ENCODE measurements at places on chromosomes 6 and 20. TPM values are rescaled to one million over a fixed set of nuclear protein-coding genes. Genes with fewer than 3 reads are reported as not detected.
A peak's percentile ranks its signal among the peaks of the same experiment; 100 is the strongest.

BNIP5 gene
- 29.1 TPM for total RNA-seq

SCGN gene
- 25.7 TPM for total RNA-seq

GMPR gene
- total RNA-seq = 6.1 TPM

ENPP1 gene
- 86.9 TPM for total RNA-seq

SNRPB gene
- total RNA-seq = 187 TPM

LY6G6C gene
- not detected for total RNA-seq

RHAG gene
- not detected for total RNA-seq

DNA sequence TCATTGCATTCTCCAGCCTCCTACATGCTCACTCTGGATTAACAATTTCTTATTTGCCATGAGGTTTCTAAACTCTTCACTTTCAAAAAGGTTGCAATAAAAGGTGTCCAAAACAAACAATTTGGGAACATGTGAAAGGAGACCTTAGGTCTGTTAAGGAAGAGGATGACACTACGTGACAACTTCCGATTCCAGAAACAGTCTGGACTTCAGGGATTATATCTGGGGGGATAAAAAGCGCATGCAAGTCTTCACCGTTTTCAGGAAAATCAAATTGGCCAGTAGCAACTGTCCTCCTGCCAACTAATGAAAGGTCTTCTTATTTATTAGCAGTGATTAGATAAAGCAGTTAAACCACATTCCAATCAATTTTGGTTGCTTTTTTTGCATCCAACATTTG, 1.8 kb downstream of the ZDHHC14 start:
- H3K4me3 ChIP-seq = peak overlapping the region; percentile 76
- H3K4me1 ChIP-seq = peaks cover 9% of the 10 kb centered on the region

GRCh38 chr6:145808239-145808638, 6.4 kb downstream of the FBXO30 start:
- H3K27ac ChIP-seq = no peak overlapping the region
- H3K4me3 ChIP-seq = no peak overlapping the region
- H3K36me3 ChIP-seq = no peaks in the 10 kb centered on the region
- no peak for DNase-seq
- H3K27me3 ChIP-seq = no peaks in the 10 kb centered on the region

DNA sequence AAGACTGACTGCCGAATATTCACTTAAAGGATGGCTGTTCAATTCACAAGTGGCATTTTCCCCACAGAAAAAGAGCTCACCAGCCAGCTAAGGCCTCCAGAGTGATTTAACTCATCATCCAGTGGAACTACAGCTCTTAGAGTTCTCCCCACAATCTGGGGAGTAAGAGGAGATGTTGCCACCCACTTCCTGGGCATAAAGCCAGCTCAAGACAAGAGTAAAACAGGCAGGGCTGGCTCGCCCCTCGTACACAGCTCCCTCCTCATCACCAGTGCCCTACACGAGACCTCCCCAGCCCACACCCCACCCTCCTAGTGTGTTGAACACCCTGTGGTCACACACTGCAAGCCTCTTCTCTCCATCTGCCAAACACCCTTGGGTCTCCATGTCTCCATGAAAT, 47.2 kb upstream of the IPCEF1 start:
- H3K4me3 ChIP-seq = no peak overlapping the region
- no peaks in the 10 kb centered on the region for H3K27me3 ChIP-seq
- peak; percentile 35 for DNase-seq

DNA sequence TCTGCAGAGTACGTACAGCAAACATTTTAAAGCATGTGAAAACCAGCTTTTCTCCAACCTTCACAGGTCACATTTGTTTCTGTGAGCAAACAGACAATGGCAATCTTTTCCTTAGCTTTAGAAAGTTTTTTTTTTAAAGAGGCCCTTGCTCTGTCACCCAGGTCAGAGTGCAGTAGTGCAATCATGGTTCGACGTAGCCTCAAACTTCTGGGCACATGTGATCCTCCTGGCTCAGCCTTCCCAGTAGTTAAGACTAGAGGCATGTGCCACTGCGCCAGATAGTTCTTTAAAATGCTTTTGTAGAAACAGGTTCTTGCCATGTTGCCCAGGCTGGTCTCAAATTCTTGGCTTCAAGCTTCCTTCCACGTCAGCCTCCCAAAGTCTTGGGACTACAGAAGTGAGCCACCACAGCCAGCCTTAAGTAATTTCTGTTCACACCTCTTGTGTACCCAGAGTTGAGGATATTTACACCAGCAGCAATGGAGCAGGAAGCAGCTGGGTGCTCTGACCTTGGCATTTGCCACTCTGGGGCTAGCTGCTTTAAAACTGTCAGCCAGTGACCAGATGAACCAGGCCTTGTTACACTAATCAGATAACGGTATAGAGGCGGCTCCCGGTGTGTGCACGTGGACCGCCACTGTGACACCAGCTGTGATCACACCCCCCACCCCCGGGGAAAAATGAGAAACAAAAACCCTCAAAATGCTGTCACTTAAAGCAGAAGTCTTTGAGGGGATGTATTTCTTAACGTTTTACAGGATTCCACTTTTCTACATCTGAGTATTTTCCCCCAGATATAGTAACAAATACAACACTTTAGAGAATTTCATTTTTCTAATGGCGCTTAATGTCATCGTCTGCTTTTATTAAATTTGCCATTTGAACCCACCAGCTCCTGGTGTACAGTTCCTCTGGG, 71.3 kb downstream of the AKAP12 start:
- no peak for DNase-seq
- H3K27me3 ChIP-seq = no peaks in the 10 kb centered on the region
- no peaks in the 10 kb centered on the region for H3K36me3 ChIP-seq
- H3K27ac ChIP-seq = no peak overlapping the region
- H3K4me3 ChIP-seq = no peak overlapping the region

- H3K4me3 ChIP-seq = no peak overlapping the region
- no peaks in the 10 kb centered on the region for H3K27me3 ChIP-seq
- no peak for DNase-seq
- no peaks in the 10 kb centered on the region for H3K36me3 ChIP-seq
Observed at GRCh38 chr6:163122365-163122764, 292.2 kb upstream of the QKI start.

GRCh38 chr6:28254121-28254519, 2.1 kb upstream of the ZKSCAN4 start:
- peaks cover 11% of the 10 kb centered on the region for H3K4me1 ChIP-seq
- no peak overlapping the region for H3K4me3 ChIP-seq
- H3K36me3 ChIP-seq = no peaks in the 10 kb centered on the region
- no peak overlapping the region for H3K27ac ChIP-seq

GRCh38 chr6:24064832-24065231, 61.2 kb upstream of the NRSN1 start:
- no peak overlapping the region for H3K27ac ChIP-seq
- no peak overlapping the region for H3K4me3 ChIP-seq
- H3K36me3 ChIP-seq = no peaks in the 10 kb centered on the region
- DNase-seq = no peak

GRCh38 chr20:8718279-8718678, 350.6 kb upstream of the PLCB4 start:
- H3K4me1 ChIP-seq = peaks cover 4% of the 10 kb centered on the region
- H3K36me3 ChIP-seq = no peaks in the 10 kb centered on the region
- DNase-seq = no peak
- H3K4me3 ChIP-seq = no peak overlapping the region
- no peaks in the 10 kb centered on the region for H3K27me3 ChIP-seq
- no peak overlapping the region for H3K27ac ChIP-seq

DNA sequence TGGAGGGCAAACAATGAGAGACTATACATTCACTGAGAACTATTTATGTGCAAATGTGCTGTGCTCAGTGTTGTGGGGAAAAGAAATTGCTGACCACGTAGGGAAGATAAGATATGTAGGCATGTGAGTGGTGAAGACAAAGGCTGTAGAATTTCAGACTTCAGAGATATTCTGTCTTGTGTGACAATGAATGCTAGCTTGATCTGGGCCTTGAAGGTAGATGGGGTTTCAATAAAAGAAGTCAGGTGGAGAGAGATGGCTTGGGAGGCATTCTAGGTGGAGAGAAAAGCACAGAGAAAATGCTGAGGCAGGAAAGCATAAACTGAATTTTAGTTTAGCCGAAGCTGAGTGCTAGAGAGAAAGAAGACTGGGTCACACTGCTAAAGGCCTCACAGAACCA, 56.8 kb upstream of the EEF1A1 start:
- no peaks in the 10 kb centered on the region for H3K36me3 ChIP-seq
- no peak overlapping the region for H3K4me3 ChIP-seq
- H3K27me3 ChIP-seq = no peaks in the 10 kb centered on the region
- peak overlapping the region; percentile 96 for H3K27ac ChIP-seq
- no peak for DNase-seq

GRCh38 chr20:35674921-35675320, 10.2 kb upstream of the CPNE1 start:
- no peaks in the 10 kb centered on the region for H3K36me3 ChIP-seq
- no peaks in the 10 kb centered on the region for H3K4me1 ChIP-seq
- no peak for DNase-seq
- H3K4me3 ChIP-seq = no peak overlapping the region
- no peaks in the 10 kb centered on the region for H3K27me3 ChIP-seq

DNA sequence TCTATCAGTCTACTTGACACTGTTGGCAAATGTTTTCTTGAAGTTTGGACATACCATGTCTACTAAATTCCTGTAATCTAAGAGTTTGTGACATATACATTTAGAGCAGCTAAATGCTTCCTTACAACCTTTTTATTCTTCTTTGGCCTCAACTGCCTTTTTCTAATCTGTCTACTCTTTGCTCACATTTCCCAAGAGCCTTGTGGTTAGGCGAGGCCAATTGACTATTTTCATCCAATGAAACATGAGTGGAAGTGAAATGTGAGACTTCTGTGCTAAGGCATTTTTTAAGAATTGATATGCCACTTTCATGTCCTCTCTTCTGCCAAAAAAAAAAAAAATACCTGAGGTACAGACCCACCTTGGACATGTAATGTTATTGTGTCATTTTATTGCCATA, 158.2 kb upstream of the MCHR2 start:
- no peak overlapping the region for H3K4me3 ChIP-seq
- H3K36me3 ChIP-seq = no peaks in the 10 kb centered on the region
- H3K27ac ChIP-seq = no peak overlapping the region
- no peaks in the 10 kb centered on the region for H3K27me3 ChIP-seq
- no peak for DNase-seq

DNA sequence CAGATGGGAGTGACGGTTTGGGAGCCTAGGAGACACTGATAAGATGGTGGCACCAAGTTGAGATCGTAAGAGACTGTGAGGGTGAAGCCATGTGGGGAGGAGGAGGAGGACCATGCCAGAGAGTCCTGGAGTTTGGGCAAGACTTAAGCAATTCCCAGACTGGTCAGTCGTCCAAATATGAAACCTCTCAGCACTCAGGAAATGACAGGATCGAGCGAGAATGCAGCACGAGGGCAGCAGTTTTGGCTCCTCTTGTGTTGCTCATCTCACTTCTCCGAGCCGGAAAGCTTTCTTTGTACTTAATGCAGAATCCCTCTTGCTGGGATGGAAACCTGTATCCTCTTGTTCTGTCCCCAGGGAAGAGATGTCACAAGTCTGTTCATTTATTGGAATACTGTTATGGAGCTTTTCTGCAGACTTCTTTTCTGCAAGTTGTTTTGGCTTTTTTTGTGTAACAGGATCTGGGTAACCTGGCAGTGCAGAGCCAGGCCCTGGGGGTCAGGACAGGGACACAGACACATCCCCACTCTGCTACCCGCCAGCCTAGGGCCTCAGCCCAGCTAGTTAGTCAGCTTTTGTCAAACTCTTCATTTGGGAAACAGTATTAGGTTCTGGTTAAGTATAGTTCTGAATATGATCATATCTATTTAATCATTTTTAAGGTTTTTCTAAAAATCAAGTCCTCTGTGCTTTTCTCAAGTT, 34.3 kb downstream of the FNDC1 start:
- no peak overlapping the region for H3K4me3 ChIP-seq
- H3K27me3 ChIP-seq = peaks cover 5% of the 10 kb centered on the region
- no peak for DNase-seq
- no peaks in the 10 kb centered on the region for H3K4me1 ChIP-seq
- H3K36me3 ChIP-seq = no peaks in the 10 kb centered on the region
- H3K27ac ChIP-seq = no peak overlapping the region

DNA sequence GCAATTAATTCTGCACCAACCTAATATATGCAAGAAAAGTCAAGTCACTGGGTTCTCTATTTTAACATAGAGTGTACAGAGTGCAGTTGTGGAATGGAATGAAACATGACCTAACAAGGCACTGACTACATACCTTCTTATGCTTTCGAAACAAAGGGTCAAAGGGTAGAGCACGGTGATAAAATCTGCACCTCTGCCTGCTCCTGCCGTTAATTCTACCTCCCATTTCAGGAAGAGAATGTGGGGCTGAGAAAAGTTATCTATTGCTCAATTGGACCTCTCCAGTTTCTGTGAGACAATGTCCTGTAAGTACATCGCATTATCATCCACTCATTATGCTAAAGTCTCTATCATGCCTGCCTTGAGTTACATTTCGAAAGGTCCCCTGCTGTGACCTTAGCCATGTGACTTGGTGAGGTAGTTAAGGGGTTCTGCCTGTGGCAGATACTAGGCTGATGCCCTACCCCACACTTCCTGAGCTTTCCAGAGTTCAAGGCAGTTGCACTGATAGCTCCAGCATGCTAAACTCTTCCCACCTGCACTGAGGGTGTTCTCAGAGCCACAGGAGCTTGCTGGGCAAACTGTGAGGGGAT, 14.0 kb upstream of the MOCS1 start:
- no peaks in the 10 kb centered on the region for H3K36me3 ChIP-seq
- no peaks in the 10 kb centered on the region for H3K27me3 ChIP-seq
- H3K4me3 ChIP-seq = no peak overlapping the region
- peak overlapping the region; percentile 21 for H3K27ac ChIP-seq

DNA sequence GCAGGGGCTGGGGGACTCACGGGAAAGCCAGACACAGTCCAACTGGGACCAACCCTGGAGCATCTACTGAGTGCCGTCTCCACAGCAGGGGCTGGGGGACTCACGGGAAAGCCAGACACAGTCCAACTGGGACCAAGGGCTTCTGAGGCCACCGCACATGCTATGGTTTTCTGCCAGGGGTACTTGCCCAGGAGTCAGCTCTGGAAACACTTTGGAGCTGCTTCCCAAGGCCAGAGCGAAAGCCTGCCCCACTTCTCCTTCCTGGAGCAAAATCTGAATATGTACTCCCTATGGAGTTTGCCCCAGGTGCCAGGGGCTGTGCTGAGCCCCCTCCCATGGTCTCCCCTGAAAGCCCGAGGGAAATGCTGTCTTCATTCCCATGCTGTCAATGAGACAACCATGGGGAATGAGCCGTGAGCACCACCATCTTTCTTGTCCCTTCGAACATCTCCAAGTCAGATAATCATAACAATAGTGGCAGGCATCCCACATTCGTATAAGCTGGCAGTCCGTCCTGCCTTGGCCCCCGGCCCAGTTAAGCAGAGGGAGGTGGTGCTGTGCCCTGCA, 18.5 kb downstream of the PCK1 start:
- peaks cover 11% of the 10 kb centered on the region for H3K27me3 ChIP-seq
- no peak overlapping the region for H3K27ac ChIP-seq
- no peak for DNase-seq
- no peak overlapping the region for H3K4me3 ChIP-seq

DNA sequence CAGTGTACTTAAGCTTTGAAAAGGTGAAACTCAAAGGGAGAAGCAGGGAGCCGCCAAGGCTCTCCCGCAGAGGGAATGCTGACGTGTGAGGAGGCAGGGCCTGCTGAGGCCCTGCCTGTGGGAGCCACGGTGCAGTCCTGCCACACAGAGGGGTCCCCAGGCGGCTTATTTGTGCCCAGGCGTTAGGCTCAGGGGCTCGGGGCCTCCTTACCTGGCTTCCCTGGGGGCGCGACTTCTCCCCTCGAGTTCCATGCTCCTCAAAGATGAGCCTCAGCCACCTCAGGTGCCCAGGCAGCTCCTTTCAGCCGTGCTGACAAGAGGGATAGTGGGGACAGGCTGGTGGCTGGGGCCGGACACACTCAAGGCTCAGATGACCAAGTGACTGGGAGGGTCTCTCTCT, 2.2 kb upstream of the KIF25 start:
- H3K4me1 ChIP-seq = no peaks in the 10 kb centered on the region
- H3K27me3 ChIP-seq = no peaks in the 10 kb centered on the region
- H3K4me3 ChIP-seq = no peak overlapping the region
- H3K36me3 ChIP-seq = no peaks in the 10 kb centered on the region
